ENCODE measurements at places on chromosomes 2 and 18. TPM values are rescaled to one million over a fixed set of nuclear protein-coding genes. Genes with fewer than 3 reads are reported as not detected.

IL36A gene
- total RNA-seq, result not detected

PELI1 gene
- total RNA-seq, result 54.7 TPM

NOSTRIN gene
- 27.5 TPM for total RNA-seq

DNA sequence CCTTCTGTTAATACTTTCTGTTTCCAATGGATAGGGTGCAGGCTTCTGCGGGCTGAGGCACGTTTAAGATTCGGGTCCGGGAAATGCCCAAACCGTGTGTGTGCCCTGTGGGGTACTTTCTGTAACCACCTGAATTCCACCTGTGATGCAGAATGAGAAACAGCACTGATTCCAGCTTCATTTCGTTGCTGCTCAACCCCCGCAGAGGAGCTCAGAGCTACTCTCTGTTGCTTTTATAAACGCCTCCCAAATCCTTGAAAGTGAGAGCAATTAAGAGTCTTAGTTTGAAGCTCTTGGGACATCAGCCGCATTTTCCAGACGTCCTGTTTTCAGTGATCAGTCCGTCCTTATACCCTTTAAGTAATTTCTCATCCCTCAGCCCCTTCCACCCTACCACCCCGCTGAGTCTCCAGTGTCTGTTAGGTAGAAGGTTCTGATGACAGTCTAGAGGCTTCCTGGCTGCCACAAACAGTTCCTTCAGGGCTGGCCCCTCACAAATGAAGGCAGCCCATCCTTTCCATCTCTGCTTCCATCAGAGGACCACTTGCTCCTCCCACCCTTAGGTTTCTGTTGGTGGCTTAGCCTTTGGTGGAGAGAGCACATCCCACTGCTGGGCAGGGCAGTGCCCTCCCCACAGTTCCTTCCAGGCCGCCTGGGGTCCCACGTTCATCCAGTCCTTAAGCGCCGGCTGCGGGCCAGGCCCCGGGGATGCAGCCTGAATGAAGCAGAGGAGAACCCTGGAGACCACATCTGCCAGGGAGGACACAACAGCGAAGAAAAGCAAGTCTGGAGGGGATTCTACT is 230.1 kb downstream of the SEPTIN10 start:
- DNase-seq, result peak; percentile 10
- no peak overlapping the region for H3K27ac ChIP-seq

DNA sequence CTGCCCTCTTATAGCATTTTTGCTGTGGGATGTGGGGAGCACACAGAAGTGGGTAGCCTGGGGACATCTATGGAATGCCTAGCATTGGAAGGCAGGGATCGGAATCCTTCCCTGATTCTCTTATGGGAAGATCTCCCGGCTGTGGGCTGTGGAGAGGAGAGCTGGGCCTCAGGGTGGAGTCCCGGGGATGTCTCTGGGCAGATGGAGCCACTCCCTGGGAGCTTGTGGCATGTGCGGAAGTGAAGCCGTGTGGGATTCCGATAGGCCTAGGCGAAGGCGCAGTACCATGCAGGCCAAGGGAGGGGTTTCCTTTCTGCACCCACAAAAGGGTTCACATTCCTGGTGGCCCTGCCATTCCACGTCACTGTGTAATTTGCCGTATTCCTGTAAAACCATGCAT is 87.9 kb downstream of the GLI2 start:
- H3K36me3 ChIP-seq, result no peaks in the 10 kb centered on the region
- no peaks in the 10 kb centered on the region for H3K27me3 ChIP-seq
- no peak overlapping the region for H3K4me3 ChIP-seq
- no peaks in the 10 kb centered on the region for H3K4me1 ChIP-seq
- DNase-seq, result no peak

DNA sequence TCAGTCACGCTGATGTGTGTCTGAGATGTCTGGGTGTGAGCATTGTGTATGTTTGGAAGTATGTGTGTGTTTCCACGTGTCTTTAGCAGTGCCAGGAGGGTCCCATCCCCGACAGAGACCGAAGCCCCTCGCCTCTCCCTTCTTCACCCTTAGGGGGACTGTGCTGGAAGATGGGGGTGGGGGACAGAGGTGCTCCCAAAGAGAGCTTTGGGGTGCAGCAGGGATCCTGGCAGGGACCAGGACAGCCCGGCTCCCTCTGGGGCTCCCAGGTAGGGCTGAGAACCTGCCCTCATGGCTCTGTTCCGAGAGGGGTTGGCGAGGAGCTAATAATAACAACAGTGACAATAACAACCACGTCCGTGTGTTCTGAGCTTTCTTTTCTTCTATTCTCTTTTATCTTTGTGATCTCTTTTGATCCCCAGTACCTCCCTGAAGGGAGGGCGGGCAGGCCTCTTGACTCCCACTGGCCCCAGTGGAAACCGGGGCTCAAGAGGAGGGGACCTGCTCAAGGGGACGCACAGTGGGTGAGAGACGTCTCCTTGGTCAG is 57.6 kb downstream of the SMAD7 start:
- no peak overlapping the region for H3K27ac ChIP-seq
- H3K36me3 ChIP-seq, result no peaks in the 10 kb centered on the region
- DNase-seq, result no peak
- no peaks in the 10 kb centered on the region for H3K27me3 ChIP-seq

DNA sequence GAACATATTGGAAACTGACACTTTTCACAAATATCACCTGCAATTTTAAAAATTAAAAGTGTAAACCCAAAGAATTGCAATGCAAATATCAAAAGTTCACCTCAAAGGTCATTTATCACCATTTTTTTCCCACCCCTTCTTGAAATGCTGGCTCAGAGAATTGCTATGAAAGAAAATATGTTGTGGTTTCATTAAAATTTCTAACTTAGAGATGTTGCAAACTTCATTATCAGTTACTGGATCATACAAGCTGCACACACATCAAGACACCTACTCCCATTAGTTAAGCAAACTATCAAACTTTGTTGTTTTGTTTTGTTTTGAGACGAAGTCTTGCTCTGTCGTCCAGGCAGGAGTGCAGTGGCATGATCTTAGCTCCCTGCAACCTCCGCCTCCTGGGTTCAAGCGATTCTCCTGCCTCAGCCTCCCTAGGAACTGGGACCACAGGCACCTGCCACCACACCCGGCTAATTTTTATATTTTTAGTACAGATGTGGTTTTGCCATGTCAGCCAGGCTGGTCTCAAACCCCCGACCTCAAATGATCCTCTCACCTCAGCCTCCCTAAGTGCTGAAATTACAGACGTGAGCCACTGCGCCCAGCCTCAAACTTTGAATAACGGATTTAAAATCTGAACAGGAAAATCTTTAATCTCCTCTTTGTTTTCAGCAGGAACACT is 37.0 kb downstream of the STK39 start:
- no peaks in the 10 kb centered on the region for H3K36me3 ChIP-seq
- H3K27me3 ChIP-seq, result no peaks in the 10 kb centered on the region
- DNase-seq, result no peak
- H3K27ac ChIP-seq, result no peak overlapping the region
- no peaks in the 10 kb centered on the region for H3K4me1 ChIP-seq

GRCh38 chr2:240278661-240279060 is 138.2 kb upstream of the OTOS start:
- no peak overlapping the region for H3K4me3 ChIP-seq
- DNase-seq, result no peak
- H3K4me1 ChIP-seq, result no peaks in the 10 kb centered on the region
- no peaks in the 10 kb centered on the region for H3K36me3 ChIP-seq
- H3K27ac ChIP-seq, result no peak overlapping the region

DNA sequence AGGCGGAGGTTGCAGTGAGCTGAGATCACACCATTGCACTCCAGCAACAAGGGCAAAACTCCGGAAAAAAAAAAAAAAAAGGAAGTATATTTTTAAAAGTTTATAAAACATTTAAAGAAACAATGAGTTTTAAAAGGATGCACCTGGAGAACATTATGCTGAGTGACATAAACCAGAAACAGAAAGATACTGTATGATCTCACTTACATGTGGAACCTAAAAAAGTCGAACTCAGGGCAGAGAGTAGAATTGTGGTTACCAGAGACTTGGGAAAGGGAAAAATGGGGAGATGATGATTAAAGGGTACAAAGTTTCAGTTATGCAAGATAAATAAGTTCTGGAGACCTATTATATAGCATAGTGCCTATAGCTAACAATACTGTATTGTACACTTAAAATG is 52.8 kb upstream of the RTN4 start:
- H3K4me1 ChIP-seq, result no peaks in the 10 kb centered on the region
- peak overlapping the region; percentile 78 for H3K27ac ChIP-seq
- H3K27me3 ChIP-seq, result no peaks in the 10 kb centered on the region
- H3K36me3 ChIP-seq, result no peaks in the 10 kb centered on the region
- no peak for DNase-seq
- H3K4me3 ChIP-seq, result no peak overlapping the region

- no peaks in the 10 kb centered on the region for H3K27me3 ChIP-seq
- H3K27ac ChIP-seq, result no peak overlapping the region
- H3K4me1 ChIP-seq, result no peaks in the 10 kb centered on the region
- H3K36me3 ChIP-seq, result no peaks in the 10 kb centered on the region
- H3K4me3 ChIP-seq, result no peak overlapping the region
- DNase-seq, result no peak
Observed at GRCh38 chr18:35642802-35643201, 61.3 kb downstream of the GALNT1 start.

DNA sequence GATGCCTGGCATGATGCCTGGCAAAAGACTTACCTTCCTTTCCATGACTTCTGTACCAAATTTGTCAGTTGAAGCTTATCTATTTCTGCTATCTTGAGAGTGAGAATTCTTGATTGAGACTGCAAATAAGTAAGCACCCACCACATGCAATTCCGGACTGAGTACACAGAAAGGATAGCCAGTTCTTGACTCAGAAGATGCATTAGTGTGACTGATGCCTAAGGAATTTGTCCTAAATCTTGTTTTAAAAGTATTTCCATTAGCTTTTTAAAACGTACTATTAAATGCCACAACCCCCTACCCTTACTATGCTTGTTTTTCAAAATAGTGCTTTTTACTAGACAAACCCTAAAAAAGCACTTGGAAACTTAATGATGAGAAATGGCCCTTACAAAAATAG is 545 bp downstream of the MPP4 start:
- H3K27me3 ChIP-seq, result no peaks in the 10 kb centered on the region
- peak overlapping the region; percentile 58 for H3K27ac ChIP-seq
- peaks cover 4% of the 10 kb centered on the region for H3K4me1 ChIP-seq
- no peaks in the 10 kb centered on the region for H3K36me3 ChIP-seq
- no peak for DNase-seq

- H3K27me3 ChIP-seq, result no peaks in the 10 kb centered on the region
- H3K4me1 ChIP-seq, result no peaks in the 10 kb centered on the region
- no peak overlapping the region for H3K4me3 ChIP-seq
- no peak overlapping the region for H3K27ac ChIP-seq
- no peaks in the 10 kb centered on the region for H3K36me3 ChIP-seq
Observed at GRCh38 chr2:108355906-108356734, 21.6 kb upstream of the SULT1C4 start.

- H3K4me3 ChIP-seq, result no peak overlapping the region
- no peak overlapping the region for H3K27ac ChIP-seq
- DNase-seq, result no peak
- no peaks in the 10 kb centered on the region for H3K27me3 ChIP-seq
Observed at GRCh38 chr2:170953941-170954340, 24.9 kb downstream of the GORASP2 start.

GRCh38 chr2:181823405-181823804 is 68.1 kb upstream of the ITPRID2 start:
- no peaks in the 10 kb centered on the region for H3K27me3 ChIP-seq
- H3K4me3 ChIP-seq, result no peak overlapping the region
- H3K27ac ChIP-seq, result no peak overlapping the region

DNA sequence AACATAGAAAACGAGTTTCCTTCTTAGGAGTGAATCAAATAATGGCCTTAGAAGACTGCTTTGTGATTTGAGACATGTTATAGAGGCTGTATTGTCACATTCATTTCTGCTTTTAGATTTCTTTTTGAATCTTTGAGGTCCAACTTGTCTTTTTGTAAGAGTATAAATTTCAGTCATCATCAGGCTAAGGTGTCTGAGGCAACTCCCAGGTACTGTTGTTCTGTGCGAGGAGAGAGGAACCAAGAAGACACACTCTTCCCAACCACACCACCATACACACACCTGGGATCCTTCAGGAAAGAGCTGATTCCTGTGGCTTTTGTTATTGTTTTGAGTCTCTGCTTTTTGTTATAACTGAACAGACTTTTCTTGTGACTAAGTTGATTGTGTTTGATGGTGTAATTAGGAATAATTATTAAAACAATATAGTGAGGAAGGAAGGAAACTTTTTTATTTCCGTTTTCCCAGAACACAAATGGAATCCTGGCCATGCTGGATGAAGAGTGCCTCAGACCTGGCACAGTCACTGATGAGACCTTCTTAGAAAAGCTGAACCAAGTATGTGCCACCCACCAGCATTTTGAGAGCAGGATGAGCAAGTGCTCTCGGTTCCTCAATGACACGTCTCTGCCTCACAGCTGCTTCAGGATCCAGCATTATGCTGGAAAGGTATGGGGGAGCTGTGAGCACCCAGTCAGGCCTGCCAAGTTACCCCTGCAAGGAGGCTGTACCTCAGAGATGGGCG is 140.4 kb downstream of the MYO1B start:
- H3K4me1 ChIP-seq, result no peaks in the 10 kb centered on the region
- no peak overlapping the region for H3K4me3 ChIP-seq
- DNase-seq, result no peak
- H3K36me3 ChIP-seq, result no peaks in the 10 kb centered on the region

- peak within 1 kb of the TSS; percentile 94 for H3K4me3 ChIP-seq
- H3K27me3 ChIP-seq, result no peaks in the 10 kb centered on the region
- peak within 1 kb of the TSS; percentile 85 for H3K27ac ChIP-seq
- peak; percentile 96 for DNase-seq
- peaks cover 6% of the 10 kb centered on the region for H3K4me1 ChIP-seq
- no peaks in the 10 kb centered on the region for H3K36me3 ChIP-seq
Observed at GRCh38 chr2:25878361-25879132, at the start of gene ASXL2. ASXL2 (minus strand) TSS chr2:25878487; CDS start chr2:25878222, 265 bp downstream.

Measured in uterus (tissue), 4 donors.